ENCODE measurements at places on chromosomes 6 and 20.
A peak's percentile ranks its signal among the peaks of the same experiment; 100 is the strongest.

DNA sequence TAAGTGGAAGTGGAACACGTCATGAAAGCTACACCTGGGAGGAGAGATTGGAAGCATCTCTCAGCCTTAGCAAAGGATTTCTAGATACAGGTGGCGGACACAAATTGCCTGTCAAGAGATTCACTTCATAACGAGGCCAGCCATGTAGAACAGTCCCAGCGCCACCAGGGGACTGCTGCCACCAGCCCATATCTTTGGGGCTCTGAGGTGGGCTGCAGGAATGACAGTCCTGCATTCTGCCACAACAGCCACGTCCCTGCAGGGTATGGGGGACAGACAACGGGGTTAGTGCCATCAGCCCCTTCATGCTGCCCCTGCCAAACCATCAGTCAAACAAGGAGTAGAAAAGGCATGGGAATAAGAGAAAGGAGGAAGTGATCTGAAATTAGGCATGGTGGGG lies 81.2 kb upstream of the SASH1 start:
- DNase-seq = no peak

GRCh38 chr6:63805808-63806572 lies 170.4 kb downstream of the PHF3 start:
- DNase-seq = no peak

DNA sequence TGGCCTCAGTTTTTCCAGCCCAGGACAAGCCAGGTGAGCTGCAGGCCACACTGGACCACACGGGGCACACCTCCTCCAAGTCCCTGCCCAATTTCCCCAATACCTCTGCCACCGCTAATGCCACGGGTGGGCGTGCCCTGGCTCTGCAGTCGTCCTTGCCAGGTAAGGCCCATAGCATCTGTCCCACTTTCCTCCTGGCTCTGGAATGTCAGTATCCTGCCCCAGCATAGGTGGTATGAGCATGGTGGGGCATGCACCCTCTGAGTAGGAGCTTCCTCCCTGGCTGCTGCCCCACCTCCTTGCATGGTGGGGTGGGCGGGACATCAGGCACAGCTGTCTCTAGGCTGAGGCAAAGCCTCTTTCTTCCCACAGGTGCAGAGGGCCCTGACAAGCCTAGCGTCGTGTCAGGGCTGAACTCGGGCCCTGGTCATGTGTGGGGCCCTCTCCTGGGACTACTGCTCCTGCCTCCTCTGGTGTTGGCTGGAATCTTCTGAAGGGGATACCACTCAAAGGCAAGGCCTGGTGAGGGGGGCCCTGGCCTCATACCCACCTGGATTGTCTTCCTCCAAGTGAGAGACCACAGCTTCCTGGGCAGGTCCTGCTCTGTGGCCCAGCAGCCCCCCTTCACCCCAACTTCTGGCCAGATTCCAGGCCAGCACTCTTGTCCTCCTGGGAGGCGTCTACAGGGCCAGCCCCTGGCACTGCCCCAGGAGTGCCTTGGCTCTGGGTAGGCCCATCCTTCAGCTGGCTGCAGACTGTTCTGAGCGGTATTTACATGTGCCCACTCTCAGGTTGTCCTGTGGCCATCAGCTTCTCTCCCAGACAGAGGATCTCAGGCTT lies 9.1 kb downstream of the PI16 start:
- peak; percentile 38 for DNase-seq

DNA sequence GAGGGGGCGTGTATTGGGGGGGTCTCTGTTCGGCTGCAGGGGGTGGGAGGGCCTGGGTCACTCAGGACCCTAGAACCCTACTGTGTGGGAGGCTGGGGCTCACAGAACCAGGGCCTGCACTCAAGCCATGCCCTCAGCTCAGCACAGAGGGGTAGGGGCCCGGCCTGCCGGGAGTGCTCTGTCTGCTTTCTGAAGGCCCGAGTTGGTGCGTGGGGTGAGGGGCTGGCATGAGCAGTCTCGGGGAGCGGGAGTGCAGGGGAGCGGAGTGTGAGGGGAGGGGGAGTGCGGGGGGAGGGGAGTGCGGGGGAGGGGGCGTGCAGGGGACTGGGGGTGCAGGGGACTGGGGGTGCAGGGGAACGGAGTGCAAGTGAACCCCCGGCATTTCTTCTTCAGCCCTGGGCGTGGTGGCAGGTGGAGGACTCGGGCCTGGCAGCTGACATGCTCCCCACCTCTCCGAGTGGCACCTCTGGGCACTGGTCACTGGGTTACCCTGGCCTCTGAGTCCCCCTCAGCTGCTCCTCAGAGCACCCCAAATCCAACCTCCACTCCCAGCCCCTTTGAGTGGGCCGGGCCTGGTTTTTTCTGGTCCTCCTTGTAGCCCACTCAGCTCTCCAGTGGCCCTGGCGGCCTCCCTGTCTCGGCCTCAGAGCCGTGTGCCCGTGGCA lies 1.0 kb downstream of the COL20A1 start:
- no peak for DNase-seq

- DNase-seq = no peak
Observed at GRCh38 chr20:15857173-15857784, 716.0 kb downstream of the KIF16B start.

DNA sequence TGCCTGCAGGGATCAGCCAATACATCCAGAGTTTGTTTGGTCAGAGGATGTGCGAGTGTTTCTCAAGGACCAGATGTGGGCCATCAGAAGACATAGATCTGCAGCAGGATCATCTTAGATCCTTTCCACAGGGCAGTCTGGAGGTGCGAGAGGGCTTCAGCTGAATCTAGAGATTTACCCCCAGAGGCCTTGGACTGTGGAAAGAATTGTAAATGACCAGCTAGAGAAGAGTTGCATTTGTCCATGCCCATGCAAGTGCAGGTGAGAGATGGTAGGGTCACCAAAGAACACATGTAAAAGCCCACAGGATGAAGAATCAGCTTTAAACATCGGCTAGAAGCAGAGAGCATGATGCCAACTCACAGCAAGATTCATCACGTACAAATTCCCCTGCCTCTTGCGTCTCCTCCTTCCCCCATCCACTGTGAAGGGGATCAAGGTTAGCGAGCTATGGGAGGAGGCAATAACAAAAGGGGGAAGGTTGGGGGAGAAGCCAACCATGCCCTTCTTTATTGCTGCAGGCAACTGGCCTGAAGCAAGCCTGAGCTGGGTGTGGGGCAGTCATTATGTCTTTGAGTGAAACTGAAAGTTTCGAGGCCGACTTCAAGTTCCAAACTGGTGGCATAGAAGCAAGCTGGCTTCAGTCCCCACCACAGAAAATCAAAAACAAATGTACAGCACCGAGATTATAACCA lies 83.5 kb downstream of the SCML4 start:
- DNase-seq = peak; percentile 29

- DNase-seq = no peak
Observed at GRCh38 chr6:705047-705446, 12.1 kb upstream of the EXOC2 start.

GRCh38 chr6:47853766-47854165 lies 71.9 kb downstream of the OPN5 start:
- DNase-seq = no peak

GRCh38 chr20:43669332-43669731 lies 2.4 kb downstream of the MYBL2 start:
- no peak for DNase-seq

- DNase-seq = no peak
Observed at GRCh38 chr6:10381133-10381829, 33.6 kb downstream of the TFAP2A start.

All from central memory CD4-positive, alpha-beta T cell (primary cell).